CD4-positive, alpha-beta T cell treated with Interleukin-4 for 4 hours (primary cell): ENCODE measurements at places on chromosomes 1 and 21.

DNA sequence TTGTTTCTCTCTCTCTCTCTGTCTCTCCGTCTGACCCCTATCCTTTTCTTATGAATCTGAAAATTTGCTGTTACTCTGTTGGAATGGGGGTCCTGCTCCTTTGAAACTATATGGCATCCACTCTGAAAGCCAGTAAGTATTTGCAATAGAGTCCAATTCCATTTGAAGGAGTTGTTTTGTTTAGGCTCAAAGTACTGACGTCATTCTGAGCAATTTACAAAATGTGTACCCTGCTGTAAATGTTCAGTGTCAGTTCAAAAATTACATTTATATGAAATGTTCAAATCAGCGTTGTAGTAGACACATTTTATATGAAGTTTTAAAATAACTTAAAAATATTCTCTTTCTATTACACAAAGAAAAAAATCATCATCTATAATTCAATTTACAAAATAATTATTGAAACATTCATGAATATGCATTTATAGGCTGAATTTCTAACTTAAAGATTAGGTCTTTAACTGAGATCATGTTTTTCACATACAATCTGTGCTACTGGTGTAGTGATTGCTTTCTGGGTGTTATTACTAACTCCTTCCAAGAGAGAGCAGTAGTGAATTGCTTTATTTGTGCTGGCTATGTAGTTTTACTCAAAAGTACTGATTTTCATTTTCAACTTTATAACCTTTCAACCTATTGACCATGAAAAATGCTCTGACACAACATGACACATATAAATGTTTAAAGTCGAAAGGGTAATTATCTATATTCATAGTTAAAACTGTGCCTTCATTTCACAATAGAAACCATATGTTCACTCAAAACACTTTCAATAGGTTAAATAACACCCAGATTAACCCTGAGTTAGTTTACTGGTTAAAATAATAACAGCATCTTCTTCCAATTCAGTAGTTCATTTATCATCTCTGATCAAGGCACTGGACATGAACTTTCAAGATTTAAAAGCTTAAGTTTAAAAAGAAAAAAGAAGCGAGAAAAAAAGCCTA, 253.1 kb upstream of the ADGRL4 start:
- DNase-seq: no peak

GRCh38 chr1:65670518-65670917, 122.2 kb upstream of the PDE4B start:
- no peak for DNase-seq

- DNase-seq: no peak
Observed at GRCh38 chr1:152170287-152170905, 11.4 kb upstream of the RPTN start.

- DNase-seq: no peak
Observed at GRCh38 chr1:239914751-239915231, 176.9 kb upstream of the FMN2 start.

DNA sequence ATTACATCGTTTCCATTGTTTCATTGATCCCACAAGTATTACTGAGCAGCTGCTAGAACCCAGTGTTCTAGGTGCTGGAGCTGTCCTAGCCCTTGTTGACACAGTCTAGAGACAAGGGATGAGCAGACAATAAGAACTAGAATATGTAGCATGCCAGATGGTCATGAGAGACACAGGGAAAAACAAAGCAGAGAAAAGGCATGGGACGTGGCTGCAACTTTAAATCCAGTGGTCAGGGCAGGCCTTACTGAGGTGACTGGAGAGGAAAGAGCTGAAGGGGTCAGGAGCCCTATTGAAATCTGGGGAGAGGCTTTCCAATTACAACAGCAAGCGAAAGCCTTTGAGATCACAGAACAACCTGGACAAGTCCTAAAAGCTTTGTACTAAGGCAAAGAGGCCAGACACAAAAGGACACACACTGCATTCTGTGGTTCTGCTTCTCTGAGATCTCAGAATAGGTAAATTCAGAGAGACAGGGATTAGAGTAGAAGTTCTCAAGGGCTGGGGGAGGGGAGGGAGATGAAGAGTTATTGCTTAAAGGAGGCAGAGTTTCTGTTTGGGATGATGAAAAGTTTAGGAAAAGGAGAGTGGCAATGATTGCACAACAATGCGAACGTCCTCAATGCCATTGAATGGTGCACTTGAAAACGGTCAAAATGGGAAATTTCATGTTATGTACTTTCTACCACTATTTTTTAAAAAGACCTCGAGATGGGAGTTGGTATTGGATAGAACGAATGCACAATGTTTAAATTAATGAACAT, 467.4 kb upstream of the VAMP3 start:
- no peak for DNase-seq

DNA sequence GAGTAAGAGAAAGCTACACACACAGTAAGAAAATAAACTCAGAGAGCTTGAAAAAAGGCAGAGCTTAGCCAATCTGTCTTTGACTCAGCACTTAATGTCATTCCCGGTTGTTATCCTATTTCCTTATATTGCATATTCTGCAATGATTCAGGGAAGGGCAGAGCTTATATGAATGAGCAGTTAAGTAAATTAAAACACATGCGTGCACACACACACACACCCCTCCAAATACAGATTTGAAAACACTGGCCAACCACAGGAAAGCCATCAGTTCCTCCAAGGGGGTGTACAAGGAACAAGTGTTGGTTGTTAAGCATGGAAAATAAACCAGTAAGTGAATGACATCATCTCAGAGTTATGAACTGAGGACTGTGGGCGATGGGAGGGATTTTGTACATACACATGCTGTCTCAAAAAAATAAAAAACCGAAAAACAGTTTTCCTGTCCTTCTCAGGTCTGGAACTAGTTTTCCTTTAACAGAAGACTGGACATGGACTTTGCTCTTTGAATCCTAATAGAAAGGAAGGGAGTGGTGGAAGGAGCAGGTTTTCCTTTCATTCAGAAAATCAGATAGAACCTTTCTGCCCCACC, 1.0 kb downstream of the IQGAP3 start:
- DNase-seq: no peak
